ENCODE measurements at places on chromosomes 2 and 18. TPM values are rescaled to one million over a fixed set of nuclear protein-coding genes. Genes with fewer than 3 reads are reported as not detected.

Gene AOX1
- total RNA-seq, result 4.7 TPM

Gene DNAH7
- total RNA-seq, result under 0.01 TPM

Gene OR6B2
- total RNA-seq, result not detected

Gene AGXT
- not detected for total RNA-seq

Gene TDRD15
- not detected for total RNA-seq

Gene PID1
- total RNA-seq, result 4.3 TPM

Gene NYAP2
- total RNA-seq, result under 0.01 TPM

Gene ALPP
- not detected for total RNA-seq

Gene TP53I3
- 20.2 TPM for total RNA-seq

Gene TMEM200C
- total RNA-seq, result under 0.01 TPM
